Occipital lobe (tissue), 3 donors: ENCODE measurements at places on chromosomes 2 and 18. TPM values are rescaled to one million over a fixed set of nuclear protein-coding genes. Genes with fewer than 3 reads are reported as not detected.

The ZNF396 gene
- 5.0 TPM for total RNA-seq

GRCh38 chr18:9454061-9454703 lies 21.1 kb upstream of the RALBP1 start:
- no peak for DNase-seq

- DNase-seq: no peak
Measured at GRCh38 chr2:39408351-39409136, 28.5 kb downstream of the MAP4K3 start.

DNA sequence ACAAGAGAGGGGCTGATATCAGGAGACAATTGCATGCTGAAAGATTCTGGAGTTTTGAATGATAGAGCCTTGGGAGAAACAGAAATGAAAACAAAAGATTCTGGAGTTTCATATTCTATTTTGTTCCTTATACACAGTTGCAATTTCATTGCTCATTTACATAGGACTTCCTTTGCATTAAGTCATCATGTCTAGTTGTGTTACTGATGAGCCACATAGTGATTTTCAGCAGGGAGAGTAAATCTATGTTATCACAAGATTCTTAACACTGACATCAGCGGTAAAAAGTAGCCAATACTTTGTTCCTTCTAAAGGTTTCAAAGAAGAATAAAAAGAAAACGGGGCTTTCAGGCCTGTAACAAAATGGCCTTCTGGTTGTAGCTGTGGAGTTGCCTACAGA lies 7.1 kb downstream of the ADAM17 start:
- no peak for DNase-seq

GRCh38 chr2:187862715-187863114 lies 308.5 kb upstream of the TFPI start:
- no peak for DNase-seq

DNA sequence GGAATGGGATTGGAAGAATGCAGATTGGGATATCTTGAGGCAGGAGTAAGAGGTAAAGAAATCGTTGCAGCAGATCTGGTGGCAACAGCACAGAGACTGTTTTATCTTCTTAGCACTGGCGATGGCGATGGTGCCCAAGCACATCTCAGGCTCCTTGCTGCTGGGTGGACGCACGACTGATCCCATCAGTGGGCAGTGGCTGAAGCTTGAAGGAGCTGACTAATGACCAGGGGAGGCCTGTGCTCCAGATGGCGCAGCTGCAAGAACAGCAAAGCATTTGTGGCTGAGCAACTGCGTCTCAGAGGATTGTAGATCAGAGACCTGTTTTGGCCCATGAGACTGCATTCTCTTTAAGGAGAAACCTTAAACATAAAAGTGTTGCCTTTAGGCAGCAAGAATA lies 54.6 kb downstream of the GALR1 start:
- DNase-seq: no peak

- DNase-seq: no peak
Measured at GRCh38 chr2:236744281-236744705, 174.7 kb downstream of the ACKR3 start.

The TMEM169 gene
- total RNA-seq: 21.7 TPM

DNA sequence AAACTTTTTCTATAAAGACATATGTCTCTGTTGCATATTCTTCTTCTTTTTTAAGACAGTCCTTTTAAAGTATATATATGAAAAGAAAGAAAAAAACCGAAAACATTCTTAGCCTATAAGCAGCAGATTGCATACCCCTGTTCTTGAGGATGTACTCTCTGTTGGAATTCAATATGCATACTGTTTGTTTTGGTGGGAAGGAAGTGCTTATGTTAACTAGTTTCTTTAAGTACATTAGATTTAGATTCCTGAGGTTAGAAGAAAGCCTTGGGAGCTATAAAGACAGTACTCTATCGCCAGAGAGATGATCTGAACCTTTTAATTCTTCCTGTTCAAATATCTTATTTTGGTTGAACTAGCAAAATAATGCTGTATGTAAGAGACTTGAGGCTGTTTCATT lies 46.8 kb upstream of the TBR1 start:
- no peak for DNase-seq

GRCh38 chr2:82256288-82256687 lies 1951.7 kb upstream of the LRRTM1 start:
- DNase-seq: no peak

DNA sequence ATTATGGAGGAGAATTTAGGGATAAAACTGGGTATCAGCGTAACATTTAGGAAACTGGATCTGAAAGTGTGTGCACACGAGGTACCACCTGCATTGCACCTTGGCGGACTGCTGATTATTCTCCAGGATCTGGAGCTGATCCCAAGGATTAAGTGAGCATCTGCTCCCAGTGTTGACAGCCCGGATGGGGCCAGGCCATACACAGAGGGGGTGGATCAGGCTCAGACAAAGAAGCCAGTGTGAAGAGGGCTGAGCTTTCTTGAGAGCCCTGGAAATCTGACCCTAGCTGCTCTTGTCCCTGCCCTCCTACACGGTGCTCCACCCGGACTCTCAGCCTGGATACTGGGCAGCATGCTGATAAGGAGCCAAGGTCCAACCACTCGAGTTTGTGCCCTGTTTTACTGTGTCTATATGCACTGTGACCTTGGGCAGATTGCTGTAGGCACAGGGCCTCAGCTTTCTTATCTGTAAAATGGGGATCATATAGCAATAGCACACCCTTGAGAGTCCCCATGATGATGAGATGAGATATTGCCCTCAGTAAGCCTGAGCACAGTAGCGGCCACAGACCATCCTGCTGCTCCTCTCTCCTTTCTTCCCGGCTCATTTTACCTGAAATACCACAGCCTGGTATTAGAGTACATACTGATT lies 396.8 kb upstream of the CELF4 start:
- no peak for DNase-seq

The GMPPA gene
- 7.5 TPM for total RNA-seq

DNA sequence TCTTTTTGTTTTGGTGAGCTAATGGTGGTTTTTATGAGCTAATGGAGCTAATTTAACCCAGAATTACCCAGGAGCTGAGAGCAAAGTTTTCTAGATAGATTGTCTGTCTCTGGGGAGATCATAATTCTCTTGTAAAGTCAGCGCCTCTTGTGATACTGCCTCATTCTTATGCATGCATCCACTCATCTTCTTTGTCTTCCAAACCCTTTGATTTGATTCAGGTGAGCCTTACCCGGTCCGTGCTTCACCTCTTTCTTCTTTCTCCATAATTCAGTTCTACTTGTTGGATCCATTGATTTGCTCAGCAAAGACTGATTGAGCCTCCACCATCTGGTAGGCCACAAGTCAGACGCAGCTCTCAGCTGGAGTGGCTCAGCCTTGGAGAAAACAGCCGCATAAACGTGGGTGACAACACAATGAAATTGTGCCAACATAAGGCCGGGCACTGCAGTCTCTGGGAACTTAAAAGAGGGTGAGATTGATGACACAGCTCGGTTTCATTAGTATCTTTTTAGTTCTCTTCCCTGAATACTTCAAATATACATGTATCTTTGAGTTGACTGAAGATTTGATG lies 158.5 kb upstream of the SH3BP4 start:
- DNase-seq: no peak

The RNF144A gene
- total RNA-seq: 41.5 TPM

DNA sequence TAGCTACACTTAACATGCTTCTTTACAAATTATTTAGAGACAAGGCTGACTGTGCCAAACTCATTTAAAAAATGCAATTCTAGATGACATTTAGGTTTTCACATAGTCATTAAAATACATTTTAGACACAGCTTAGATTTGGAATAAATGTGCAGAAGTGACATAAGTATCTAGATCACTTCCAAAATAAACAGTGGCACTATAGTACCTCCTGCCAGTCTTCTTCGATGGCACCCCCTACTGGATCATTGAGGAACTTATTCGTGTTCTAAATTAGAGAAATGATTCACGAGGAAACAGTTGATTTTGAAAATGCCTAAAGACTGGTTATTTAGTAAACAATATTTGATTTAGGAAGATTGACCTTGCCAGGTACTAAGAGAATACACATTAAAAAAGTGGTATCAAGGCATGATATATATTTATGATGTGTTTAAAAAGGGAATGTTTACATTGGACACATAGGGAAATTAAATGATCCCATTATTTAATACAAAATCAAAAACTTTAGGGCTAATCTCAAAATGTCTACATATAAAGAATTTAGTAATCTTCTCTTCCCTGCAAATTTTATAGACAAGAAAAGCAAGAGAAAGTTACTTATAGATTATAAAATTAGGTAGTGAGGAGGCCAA lies 323.9 kb downstream of the XIRP2 start:
- no peak for DNase-seq

The WDR75 gene
- 91.9 TPM for total RNA-seq

DNA sequence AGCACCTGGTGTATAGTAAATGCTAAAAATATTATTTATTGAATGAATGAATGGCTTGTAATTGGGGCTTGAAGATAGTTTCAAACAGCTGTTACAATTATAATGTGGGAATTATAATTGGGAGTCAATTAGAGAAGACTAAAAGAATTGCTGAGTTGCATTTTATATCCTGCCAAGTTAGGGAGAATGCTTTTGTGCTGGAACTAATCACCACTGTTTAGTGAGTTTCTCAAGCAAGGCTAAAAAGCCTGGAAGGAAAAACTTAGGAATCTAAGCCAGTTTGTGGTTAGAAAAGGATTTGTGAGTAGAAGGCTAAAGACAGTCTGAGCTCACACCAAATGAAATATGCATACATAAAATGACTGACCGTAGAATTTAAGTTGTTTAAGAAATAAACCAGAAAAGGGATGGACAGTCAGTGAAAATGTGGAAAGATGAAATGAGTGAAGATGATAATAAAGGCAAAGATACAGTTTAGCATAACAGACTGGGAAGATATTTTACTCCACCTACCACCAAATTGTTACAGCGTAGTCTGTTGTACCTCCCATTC lies 647.7 kb upstream of the FSHR start:
- no peak for DNase-seq

- no peak for DNase-seq
Measured at GRCh38 chr2:226295123-226295522, 504.5 kb downstream of the IRS1 start.

The ACADL gene
- total RNA-seq: 9.2 TPM

- DNase-seq: no peak
Measured at GRCh38 chr2:171072164-171072563, 88.5 kb downstream of the TLK1 start.

DNA sequence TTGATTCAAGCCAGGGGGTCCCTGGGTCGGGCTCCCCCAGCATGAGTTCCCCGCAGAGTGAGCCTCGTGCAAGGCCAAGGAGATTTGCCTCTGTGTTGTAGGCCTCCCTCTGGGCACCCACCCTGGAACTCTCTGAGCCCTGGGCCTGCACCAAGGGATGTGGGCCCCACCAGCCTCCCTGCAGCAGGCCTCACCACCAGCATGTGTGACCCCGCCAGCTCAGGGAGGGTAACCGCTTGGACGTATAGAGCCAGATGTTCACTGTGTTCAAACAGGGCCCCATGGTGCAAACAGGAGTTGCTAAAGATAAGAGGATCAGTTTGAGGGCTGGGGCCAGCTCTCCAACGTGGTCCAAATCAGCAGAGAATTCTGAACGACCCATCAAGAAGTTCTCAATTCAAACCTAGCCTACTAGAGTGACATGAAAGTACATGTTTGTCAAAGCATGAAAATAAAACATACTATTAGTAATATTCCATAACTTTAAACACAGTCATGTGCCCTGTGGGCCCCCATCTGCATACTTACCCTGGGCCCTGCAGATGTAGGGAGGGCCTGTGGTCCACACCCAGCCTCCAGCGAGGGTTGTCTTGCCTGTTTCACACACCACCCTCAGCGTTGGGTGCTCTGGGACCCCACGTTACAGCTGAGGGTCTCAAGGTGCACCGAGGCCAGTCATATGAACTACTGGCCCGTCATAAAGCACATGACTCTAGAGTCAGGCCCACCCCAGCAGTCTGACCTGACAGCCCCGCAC lies 5.5 kb upstream of the TUBB6 start:
- DNase-seq: no peak

The ATP6V1B1 gene
- not detected for total RNA-seq

GRCh38 chr2:199446996-199447576 lies 10.7 kb downstream of the SATB2 start:
- DNase-seq: no peak

- no peak for DNase-seq
Measured at GRCh38 chr2:217916504-217917254, 86.1 kb downstream of the TNS1 start.

DNA sequence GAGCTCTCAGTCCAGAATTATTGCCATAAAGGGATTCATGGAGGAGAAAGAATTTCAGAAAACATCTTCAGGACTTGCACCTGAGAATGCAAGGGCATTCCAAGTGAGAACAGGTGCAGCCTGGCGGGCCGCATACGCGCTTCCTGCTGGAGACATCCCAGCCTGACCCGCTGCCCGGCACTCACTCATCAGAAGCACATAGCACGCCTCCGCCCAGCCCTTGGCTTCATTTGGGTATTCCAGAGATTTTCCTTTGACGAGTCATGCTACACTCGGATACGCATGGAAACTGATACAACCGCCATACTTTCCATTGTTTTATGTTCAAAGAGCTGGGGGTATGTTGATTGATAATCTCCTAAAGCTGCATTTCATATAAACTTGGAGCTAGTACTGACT lies 228.0 kb upstream of the ID2 start:
- DNase-seq: no peak

DNA sequence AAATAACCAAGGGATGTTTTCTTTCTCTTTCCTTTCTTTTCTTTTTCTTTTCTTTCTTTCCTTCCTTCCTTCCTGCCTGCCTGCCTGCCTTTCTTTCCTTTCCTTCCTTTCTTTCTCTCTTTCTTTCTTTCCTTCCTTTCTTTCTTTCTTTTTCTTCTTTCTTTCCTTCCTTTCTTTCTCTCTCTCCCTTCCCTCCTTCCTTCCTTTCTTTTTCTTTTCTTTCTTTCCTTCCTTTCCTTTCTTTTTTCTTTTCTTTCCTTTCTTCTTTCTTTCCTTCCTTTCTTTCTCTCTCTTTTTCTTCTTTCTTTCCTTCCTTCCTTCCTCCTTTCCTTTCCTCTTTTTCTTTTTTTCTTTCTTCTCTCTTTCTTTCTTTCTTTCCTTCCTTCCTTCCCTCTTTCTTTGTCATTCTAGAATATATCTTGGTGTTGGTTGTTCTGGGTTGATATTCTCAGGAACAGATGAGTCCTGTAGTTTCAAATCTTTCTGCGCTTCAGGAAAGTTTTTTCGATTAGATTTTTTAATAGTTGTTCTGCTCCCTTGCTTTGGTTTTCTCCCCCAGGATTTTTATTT lies 101.5 kb upstream of the FBXO11 start:
- no peak for DNase-seq

The IL1F10 gene
- not detected for total RNA-seq

GRCh38 chr2:186459009-186459408 lies 27.1 kb upstream of the ZC3H15 start:
- DNase-seq: no peak

The RAB27B gene
- total RNA-seq: 35.1 TPM

GRCh38 chr2:42303252-42303651 lies 57.8 kb downstream of the COX7A2L start:
- DNase-seq: no peak

- DNase-seq: no peak
Measured at GRCh38 chr2:60840880-60841279, 40.5 kb upstream of the REL start.

The ERMN gene
- total RNA-seq: 0.47 TPM

The TUBB8B gene
- total RNA-seq: not detected

GRCh38 chr2:70471129-70471528 lies 82.5 kb downstream of the TGFA start:
- DNase-seq: no peak
